Effector CD8-positive, alpha-beta T cell (primary cell): ENCODE measurements at places on chromosomes 3 and 15.

GRCh38 chr3:197355713-197356112 lies 57.3 kb upstream of the DLG1 start:
- DNase-seq, result no peak

DNA sequence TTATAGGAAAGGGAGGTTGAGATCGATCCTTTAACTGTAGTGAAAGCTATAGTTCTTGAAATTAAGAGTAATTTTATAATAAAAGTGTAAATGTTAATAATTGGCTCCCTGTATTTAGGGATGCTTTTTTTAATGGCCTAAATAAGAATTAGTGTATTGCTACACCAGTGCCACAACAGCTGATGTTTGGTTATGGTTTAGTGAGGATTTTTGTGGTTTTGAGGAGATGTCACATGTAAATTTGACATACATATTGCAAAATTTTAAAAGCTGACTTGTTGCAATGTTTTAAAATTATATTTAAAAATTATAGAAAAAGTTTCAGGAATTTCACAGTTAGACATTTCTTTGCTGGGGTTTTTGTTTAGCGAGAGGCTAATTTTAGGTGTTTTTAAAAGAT lies 3.9 kb downstream of the TSC22D2 start:
- DNase-seq, result no peak

DNA sequence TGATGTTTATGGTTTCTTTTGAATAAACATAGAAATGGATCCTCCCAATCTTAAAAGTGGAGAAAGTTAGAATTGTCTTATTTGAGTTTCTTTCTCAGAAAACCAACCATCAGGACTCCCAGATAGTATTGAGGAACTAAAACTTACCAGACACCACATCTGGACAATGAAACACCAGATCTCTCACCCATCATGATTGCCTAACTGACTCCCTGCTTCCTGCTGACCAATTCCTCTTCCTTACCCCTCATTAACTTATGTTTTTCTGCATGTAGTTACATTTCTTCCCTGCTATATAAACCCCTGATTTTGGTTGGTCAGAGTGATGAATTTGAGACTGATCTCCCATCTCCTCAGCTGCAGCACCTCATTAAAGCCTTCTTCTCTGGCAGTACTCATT lies 242.0 kb upstream of the SETMAR start:
- DNase-seq, result no peak

DNA sequence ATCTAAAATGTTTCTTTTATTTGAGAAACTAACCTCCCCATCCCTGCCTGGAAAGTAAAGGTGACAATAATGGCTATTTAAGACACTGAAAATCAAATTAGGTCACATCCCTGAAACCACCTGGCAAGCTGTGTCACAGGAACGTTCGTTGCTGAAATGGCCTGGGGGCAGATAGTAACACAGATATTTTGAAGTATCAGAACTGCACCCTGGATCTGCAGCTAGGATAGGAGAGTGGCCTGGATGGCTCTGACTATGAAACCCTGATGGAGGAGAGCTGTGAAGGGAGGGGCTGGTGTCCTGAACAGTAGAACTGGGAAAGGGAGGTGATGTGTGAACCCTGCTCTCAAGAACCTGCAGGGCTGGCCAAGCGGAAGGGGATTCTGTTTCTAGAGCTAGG lies 648.3 kb upstream of the CFAP20DC start:
- DNase-seq, result no peak

DNA sequence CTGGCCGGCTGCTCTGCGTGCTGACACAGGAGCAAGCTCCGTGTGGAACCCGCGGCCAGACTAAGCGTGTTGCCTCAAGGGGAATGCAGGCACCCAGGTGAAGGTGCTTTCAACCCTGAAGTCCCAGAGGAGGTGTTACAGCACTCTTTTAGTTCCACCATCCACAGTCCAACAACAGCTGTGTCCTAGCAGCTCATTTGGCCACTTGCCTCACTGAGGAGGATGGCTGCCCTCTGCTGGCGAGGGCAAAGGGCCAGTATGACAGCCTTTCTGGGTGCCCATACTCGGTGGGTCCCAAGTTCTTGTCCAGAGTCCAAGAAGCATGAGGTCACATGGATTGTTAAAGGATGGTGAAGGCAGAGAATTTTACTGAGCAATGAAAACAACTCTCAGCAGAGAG lies 87.8 kb downstream of the C3orf85 start:
- DNase-seq, result no peak

- DNase-seq, result no peak
Measured at GRCh38 chr3:47613722-47614121, 35.1 kb upstream of the CSPG5 start.

GRCh38 chr3:163983940-163984339 lies 1094.4 kb downstream of the SI start:
- no peak for DNase-seq

GRCh38 chr3:11907667-11908660 lies 61.3 kb upstream of the TAMM41 start:
- DNase-seq, result no peak

DNA sequence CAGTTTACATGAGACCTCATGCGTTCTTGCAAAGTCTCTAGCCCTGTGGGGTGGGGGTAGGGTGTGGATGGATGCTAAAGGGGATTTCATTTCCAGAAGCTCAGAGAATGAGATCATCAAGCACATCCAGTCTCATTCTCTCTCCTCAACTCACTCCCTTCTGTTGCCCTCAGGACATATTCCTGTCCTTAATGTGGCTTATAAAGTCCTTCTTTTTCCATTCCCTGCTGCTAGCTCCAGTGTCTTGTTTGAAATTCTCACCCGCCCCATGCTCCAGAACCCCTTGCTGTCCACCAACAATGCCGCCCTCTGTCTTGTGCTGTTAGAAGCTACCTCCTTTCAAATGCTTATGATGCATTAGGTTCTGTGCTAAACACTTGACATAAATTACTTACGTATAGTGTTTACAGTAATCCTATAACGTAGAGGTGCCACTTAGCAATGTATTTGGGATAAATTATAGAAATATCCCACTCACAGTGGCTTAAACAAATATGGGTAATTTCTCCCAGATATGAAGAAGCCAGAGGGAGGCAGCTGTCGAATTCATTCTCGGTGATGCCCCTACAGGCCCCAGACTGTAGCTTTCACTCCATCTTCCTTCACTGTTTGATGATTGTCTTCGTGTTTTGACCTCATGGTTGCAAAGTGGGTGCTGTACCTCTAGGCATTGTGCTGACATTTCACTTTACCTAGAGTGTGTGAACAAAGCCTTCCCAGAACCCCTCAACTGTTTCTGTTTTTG lies 273.1 kb upstream of the TBL1XR1 start:
- no peak for DNase-seq
